Anterior cingulate cortex (tissue), 58 donors: ENCODE measurements at places on chromosomes 4 and X.

- DNase-seq, result no peak
Observed at GRCh38 chr4:162865102-162865501, 301.6 kb downstream of the NAF1 start.

GRCh38 chrX:24702362-24703184 is 8.9 kb downstream of the POLA1 start:
- no peak for DNase-seq

DNA sequence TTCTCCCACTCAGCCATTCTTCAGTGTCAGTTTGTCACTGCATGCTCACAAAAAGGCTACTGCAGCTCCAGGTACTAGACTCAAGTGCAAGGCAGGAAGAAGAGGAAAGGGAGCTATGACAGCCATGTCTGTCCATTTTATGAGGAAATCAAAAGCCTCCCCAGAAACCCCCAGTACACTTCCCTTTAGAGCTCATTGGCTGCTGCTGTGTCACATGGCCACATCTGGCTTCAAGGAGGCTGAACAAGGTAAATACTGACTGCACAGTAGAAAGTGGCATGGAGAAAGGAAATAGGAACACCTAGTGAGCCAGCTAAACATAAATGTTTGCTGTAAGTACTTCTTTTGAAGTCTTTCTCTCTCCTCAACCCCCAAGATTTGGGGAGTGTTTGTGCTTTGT is 67.2 kb upstream of the FRAS1 start:
- no peak for DNase-seq

DNA sequence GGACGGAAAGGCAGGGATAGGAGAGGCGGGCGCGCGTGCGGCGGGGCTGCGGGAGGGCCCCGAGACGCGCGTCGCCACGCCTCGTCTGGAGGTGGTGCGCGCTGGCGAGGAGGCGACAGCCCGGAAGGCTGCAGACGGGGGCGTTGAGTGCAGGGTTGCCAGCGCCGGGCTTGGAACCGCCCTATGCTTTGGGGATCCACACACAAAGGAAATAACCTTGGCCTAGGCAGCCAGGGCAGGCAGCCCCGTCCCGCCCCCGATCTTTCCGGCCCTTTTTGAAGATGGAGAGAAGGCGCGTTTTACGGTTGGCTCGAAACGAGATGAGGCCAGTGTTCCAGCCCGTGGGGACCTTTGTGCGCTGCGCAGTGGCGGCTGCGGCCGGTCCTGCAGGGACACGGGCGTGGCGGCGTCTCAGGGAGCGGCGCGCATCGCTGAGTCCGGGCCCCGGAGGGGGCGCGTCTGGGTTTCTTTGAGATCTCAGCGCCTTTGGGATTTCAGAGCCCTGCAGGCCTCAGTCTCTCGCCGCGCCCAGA is 50.8 kb upstream of the TRIM2 start:
- DNase-seq, result peak; percentile 71

DNA sequence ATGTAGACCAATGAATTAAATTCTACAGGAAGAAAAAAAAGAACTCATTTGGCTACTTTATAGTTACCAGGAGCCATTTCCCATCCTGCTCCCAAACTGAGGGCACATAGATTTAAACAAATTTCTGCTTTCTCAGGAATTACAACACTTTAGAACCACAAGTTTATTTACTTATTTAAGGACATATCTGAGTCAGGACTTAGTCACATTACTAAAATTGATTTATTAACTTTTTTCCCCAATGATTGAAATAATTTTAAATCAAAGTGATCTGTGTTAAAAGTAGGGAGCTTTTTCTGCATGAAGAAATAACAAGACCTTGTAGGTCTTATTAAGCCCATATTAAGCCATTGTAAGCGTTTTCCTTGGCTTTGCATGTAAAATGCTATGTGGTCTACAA is 291.0 kb upstream of the HAND2 start:
- DNase-seq, result no peak
